ENCODE measurements at places on chromosomes 12 and 14. TPM values are rescaled to one million over a fixed set of nuclear protein-coding genes. Genes with fewer than 3 reads are reported as not detected.
A peak's percentile ranks its signal among the peaks of the same experiment; 100 is the strongest.

Gene RNF31
- total RNA-seq, result 27.5 TPM

- DNase-seq, result no peak
Measured at GRCh38 chr14:101010835-101011234, 107.3 kb upstream of the RTL1 start.

Gene CD27
- not detected for total RNA-seq

Gene LRP1-AS
- total RNA-seq, result not detected

Gene RDH11
- total RNA-seq, result 19.8 TPM

Gene ASCL4
- not detected for total RNA-seq

DNA sequence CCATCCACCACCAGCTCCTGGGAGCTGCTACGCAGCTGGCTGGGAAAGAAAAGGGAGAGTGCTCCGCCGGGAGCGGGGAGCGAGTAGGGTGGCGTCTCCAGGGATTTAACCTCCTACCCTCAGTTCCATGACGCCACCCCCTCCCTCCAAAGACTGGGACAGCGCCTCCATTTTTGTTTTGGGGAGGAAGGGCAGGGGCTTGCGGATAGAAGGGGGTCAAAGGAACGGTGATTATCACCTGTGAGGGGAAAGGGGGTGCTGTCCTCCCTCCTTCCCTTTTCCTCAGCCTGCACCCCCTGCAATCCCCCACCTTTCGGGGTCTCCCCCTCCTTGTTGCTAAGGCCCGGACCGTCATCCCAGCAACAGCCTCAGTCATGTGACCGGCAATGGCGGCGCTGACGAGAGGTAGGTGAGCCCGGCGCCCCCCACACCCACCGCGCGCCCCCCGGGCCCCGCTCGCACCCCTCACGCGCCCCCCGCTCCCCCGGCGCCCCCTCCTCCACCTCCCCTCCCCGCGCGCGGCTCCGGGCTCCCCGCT lies at the start of gene DTX3:
Gene DTX3 (plus strand): TSS at position 371 of the 538 bp plus-strand sequence. CDS start 1,694 bp downstream, outside the sequence.
- DNase-seq, result peak; percentile 50

DNA sequence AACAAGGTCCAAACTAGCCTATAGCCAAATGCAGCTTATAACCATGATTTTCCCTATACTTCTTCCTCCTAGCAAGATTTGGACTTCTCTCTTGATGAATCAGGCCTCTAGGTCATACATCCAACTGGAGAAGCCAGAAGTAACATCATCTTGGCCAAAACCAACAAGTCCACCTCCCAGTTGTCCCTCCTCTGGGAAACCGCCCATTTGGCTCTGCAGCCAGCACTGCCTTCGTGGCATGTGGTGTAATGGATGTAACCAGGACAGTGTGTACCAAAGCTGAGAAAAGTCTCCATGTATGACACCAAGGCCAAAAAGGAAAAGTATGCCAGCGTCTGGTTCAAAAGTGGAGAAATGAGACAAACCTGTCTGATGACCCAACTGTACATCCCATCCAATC lies 59.3 kb upstream of the VASH1 start:
- DNase-seq, result peak; percentile 49

Gene FAM222A
- total RNA-seq, result 11.7 TPM

DNA sequence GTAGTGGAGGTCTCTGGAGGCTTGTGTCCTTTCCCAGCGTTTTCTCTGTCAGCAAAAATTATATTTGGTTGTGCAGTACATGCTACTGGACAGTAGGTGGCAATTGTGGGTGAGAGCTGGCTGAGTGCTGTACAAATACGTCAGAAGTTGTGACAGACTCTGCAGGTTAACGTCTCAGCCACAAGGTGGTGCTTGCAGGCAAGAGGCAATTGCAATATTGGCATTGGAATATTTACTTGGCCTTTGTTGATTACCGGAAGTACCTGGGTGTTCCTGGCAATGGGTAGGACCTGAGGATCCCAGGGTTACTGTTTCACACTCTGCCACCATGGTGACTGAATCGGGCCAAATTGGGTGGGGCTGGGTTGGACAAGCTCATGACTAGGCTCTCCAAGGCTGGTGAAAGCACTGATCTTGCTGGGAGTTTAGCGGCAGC lies 333.9 kb upstream of the LMO3 start:
- DNase-seq, result no peak

Gene CKB
- total RNA-seq, result 896 TPM

Gene AKAP5
- 0.12 TPM for total RNA-seq

Gene LPAR5
- total RNA-seq, result 5.1 TPM

Gene PZP
- total RNA-seq, result 1.2 TPM

Measured in heart right ventricle (tissue), 16 donors.